WTC11 (cell line): ENCODE measurements at places on chromosomes 4 and X. TPM values are rescaled to one million over a fixed set of nuclear protein-coding genes. Genes with fewer than 3 reads are reported as not detected.

- no peak for DNase-seq
Measured at GRCh38 chr4:98565681-98566301, 92.6 kb downstream of the TSPAN5 start.

GRCh38 chrX:53279296-53280237, 1.8 kb downstream of the IQSEC2 start:
- DNase-seq = no peak

The PLAC1 gene
- total RNA-seq = 0.27 to 1.8 TPM in 2 of 3 replicates, not detected in the other

GRCh38 chr4:37802068-37802666, 24.3 kb upstream of the PGM2 start:
- DNase-seq = peak; percentile 39

- DNase-seq = no peak
Measured at GRCh38 chr4:102599455-102599854, 98.3 kb downstream of the NFKB1 start.

The MAGEA4 gene
- total RNA-seq = 3.2 to 11.4 TPM (median 11.3 TPM) in 3 replicates

DNA sequence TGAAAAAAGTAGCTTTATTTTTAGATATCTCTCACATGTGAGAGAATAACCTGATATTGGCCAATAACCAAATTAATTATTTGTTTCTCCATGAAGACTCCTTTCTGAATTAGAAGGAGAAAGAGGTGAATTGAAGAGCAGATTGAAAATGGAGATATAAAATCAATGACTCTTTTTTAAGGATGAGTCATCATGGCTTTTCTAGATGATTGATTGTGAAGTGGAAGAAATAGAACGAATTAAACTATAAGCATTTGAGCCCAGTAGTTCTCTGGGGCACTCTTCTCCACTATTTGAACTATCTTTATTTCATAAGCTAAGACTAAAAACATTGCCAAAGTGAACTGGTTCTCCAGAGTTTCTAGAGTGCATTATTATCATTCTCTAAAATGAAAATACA, 137.2 kb upstream of the EDNRA start:
- no peak for DNase-seq

The TMEM131L gene
- 18.1 to 26.7 TPM (median 19.2 TPM) in 3 replicates for total RNA-seq

GRCh38 chr4:6019316-6020263, 1.4 kb upstream of the C4orf50 start:
- peak; percentile 76 for DNase-seq

The ZMAT1 gene
- total RNA-seq = 3.0 to 3.7 TPM (median 3.5 TPM) in 3 replicates
